ENCODE measurements at places on chromosomes 5 and 9.

DNA sequence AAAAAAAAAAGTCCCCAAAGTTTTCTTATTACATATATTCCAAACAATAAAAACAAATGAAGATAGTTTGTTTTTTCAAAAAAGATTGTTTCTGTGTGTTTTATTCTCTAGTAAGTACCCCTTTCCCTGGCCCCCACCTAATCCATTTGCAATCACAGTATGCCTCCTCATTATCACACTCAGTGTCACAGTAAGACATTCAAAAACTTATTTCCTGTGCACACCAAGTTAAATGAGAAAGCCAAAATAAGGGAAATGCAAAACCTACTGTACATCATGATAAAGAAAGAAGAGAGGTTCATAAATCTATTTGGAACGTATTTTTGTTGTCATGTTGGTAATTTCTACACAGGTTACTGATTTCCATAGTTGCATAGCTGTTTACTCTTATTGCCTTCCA lies 62.3 kb downstream of the ST8SIA4 start:
- no peak for DNase-seq

- peak; percentile 60 for DNase-seq
Measured at GRCh38 chr9:101530076-101530711, 3.5 kb upstream of the RNF20 start.

GRCh38 chr9:127961613-127962155 lies 19.1 kb downstream of the EEIG1 start:
- DNase-seq = no peak

- no peak for DNase-seq
Measured at GRCh38 chr5:82422001-82422740, 144.0 kb upstream of the RPS23 start.

- no peak for DNase-seq
Measured at GRCh38 chr9:88503845-88504764, 30.9 kb upstream of the NXNL2 start.

GRCh38 chr9:12415361-12415760 lies 277.8 kb upstream of the TYRP1 start:
- DNase-seq = no peak

DNA sequence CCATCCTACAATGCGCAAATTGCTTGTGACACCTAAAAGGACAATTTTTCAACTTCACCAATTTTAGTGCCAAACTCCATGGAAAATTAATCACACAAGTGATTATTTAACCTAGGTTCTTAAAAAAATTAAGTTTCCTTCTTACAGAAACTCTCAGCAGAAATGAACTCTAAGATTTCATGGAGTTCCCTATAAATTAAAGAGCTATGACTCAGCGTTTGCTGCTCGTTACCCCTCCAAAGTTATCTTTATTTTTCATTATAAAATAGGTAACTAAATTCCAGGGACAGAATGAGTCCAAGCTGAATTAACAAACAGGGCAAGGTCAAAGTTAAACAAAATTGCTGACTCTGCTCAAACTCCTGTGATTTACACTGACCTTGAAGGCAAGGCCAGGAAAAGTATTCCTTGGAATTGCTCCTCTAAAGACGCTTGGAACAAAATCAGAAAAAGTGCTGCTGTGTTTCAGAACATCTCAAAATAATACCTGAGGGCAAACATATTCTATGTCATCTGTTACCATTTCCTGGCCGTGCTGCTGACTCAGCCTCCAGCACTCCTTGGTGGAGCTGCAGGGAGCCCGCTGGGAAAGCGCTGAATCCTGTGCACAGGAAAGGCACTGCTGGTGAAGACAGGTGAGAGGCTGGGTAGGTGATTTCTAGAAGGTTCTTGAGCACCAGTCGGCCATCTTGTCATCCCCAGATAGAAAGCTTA lies 2.5 kb upstream of the CMBL start:
- DNase-seq = no peak

GRCh38 chr5:9104571-9105339 lies 441.1 kb downstream of the SEMA5A start:
- no peak for DNase-seq

DNA sequence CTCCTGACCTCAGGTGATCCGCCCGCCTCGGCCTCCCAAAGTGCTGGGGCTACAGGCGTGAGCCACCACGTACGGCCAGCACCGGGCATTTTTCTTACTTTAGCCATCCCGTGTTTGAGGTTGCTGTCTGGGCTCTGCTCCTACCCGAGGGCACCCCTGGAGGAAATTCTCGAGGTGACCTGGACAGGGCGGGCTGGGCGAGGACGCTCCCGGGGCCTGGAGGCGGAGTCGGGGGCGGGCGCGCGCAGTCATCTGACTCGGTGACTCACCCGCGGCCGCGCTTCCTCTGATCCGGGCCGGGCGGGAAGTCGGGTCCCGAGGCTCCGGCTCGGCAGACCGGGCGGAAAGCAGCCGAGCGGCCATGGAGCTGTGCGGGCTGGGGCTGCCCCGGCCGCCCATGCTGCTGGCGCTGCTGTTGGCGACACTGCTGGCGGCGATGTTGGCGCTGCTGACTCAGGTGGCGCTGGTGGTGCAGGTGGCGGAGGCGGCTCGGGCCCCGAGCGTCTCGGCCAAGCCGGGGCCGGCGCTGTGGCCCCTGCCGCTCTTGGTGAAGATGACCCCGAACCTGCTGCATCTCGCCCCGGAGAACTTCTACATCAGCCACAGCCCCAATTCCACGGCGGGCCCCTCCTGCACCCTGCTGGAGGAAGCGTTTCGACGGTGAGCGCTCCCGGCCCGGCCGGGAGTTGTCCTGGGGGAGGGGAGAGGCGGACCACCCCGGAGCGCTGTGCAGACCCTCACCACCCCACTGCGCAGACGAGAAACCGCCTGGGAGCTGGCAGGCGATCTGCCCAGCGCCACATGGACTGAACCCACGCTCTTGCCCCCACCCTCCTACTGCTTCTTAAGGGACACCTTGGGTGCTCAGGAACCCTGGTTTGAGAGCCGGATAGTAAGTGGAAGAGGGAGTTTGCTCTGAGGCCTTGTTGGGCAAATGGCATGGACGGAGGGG lies at the start of gene HEXB:
TSS of gene HEXB (plus strand) at position 334 of the 952 bp plus-strand sequence. CDS start at position 362, 28 bp downstream.
- DNase-seq = peak; percentile 71

DNA sequence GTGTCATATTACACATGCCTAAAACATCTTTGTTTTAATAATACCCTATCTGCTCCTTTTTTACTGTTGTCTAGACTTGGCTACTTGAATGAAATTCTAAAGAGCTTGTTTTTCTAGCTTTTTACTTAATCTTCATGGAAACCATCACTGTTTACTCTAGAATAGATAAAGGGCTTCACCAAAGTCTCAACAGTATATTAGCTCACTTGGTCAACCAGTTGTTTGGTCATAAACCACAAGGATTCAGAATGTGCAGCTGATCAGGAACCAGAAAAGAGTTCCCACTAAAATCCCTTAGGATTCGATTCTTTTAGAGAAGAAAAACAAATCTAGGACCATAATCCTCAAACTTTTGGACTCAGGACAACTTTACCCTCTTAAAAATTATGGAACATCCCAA lies 38.0 kb downstream of the CDO1 start:
- no peak for DNase-seq

DNA sequence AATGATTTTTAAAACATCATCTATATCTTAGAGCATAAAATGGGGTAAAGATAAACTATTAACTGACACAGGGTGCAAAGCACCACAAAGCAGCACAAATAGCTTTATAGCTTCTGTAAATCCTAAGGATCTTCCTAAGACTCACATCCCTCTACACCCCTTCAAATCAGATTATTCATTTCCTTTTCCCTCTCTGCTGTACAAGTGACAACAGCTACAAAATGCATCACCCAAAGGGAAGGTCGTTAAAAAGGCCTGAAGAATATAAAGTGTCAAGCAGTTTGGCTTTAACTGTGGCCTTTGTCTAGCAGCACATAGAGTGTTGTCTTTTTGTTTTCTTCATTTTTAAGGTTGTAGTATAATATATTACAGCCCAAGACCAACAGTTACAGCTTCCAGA lies 422.1 kb downstream of the PDE4D start:
- DNase-seq = no peak

GRCh38 chr9:89426384-89426961 lies 71.4 kb downstream of the SEMA4D start:
- no peak for DNase-seq

DNA sequence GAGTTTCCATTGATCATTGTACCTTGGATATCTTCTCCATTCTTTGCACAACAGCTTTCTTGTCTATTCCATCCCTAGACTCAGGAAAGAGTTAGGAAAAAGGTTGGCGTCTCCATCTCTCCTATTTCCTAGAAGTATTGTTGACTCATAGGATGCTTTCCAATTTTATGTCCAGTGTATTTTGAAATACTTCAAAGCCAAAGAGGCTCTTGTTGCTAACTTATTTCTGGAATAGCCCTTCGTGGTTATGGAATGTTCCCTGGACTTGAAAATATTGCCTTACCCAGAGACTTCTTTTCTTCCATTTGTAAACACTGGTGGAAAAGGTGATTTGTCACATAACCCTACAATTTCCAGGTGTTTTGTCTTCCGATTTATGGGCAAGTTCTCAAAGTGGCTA lies 402.3 kb upstream of the ZNF608 start:
- DNase-seq = no peak

- no peak for DNase-seq
Measured at GRCh38 chr9:136297016-136297691, 6.7 kb downstream of the CCDC187 start.

- DNase-seq = no peak
Measured at GRCh38 chr5:67265951-67266350, 69.4 kb upstream of the CD180 start.

DNA sequence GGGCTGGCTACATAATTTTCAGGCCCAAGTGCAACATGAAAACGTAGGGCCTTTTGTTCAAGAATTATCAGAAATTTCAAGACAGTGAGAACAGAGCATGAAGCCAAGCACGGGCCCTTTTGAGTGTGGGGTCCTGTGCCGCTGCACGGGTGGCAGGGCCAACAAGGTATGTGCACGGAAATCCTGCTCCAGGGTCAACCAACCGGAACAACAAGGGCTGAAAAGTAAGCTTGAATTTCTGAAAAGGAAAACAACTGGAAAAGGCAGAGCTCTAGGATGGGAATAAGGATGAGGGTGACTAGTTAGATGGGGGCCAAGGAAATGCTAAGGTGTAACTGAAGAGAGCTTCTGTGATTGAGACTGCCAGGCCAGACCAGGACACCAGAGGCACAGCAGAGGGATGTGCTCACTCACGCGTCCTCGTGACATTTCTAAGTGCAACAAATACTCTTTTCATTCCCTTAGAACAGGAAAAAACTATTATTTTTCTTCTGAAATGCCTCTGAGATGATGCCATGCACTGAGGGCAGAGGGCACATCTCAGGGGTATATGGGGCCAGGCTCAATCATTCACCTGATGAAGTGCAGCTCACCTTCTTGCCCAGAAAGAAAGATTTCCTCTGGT lies 80.6 kb upstream of the LRRTM2 start:
- DNase-seq = no peak

GRCh38 chr9:109421026-109421970 lies 76.8 kb downstream of the PTPN3 start:
- DNase-seq = no peak

- DNase-seq = no peak
Measured at GRCh38 chr5:150079909-150080461, 6.4 kb downstream of the CSF1R start.

DNA sequence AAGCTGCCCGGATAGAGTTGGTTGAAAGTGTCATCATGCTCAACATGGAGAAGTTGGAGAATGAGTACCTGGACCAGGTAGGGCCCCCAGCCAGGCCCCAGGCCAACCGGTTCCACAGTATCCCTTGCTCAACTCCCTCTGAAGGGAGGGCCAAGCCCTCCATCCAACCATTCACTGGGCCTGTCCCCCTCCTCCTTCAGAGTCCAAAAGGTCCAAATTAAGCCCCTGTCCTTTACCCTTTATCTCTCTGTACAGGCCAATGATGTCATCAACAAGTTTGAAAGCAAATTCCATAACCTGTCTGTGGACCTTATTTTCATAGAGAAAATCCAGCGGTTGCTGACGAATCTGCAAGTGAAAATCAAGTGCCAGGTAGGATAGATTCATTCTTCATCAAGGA lies 47.2 kb downstream of the CCDC180 start:
- no peak for DNase-seq

- no peak for DNase-seq
Measured at GRCh38 chr9:76082057-76082456, 191.6 kb downstream of the PCSK5 start.

- DNase-seq = no peak
Measured at GRCh38 chr5:88502179-88503040, 233.8 kb upstream of the TMEM161B start.

DNA sequence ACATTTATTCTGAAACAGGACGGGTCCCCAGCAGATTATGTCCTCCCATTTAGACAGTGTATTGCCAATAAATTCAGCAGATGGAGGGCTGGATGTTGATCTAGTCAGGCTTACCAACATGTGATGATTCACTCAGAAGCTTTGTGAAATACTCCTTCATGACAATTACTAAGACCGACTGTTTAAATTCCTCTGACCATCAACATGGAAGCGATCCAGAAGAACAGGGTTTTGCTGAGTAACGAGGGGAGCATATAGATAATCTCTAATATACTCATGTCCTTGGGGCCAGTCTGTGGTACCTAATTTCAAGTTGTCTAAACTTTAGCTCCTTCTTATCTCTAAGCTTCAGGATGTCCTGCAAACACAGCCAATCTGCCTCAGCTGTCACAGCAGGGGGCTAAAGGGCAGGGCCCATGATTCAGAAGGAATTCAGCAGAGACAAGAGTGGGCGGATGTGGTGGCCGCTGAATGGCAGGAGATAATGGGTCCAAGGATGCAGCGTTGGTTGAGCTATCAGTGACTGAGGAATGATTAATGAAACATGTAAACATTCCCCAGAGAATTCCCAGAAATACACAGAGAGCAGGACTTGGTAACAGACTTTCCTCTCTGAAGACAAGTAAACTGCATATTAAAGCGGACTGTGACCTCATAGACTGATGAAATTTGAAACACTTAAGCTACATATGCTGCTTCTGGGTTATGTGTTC lies 109.4 kb downstream of the ANKRD55 start:
- DNase-seq = no peak

DNA sequence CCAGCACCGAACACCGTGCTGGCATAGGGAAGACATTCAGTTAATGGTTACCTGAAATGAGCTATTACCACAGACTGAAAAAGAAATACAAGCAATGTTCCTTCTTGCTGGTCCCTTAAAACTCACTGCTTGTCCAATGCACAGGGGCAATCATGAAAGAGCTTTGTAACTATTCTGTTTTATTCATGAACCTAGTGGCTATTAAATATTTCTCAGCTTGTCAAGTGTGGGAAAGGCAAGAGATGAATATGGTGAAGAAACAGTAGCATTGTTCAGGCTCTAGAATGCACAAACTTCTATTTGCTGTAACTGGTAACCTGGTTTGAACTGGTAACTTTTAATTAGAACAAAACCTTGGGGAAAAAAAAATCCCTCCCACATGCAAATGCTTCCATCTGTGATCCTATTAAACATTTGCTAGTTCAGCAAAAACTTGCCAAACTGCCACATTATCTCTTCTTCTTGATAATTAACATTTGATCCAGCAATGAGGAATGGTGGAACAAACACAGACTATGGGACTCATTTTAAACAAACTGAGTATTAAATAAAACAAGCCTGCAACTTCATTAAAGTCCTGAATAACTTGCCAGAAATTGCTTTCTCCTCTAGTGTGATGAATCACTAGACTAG lies 36.1 kb downstream of the YIPF5 start:
- no peak for DNase-seq
